ENCODE measurements at places on chromosomes 2 and 18. TPM values are rescaled to one million over a fixed set of nuclear protein-coding genes. Genes with fewer than 3 reads are reported as not detected.

DNA sequence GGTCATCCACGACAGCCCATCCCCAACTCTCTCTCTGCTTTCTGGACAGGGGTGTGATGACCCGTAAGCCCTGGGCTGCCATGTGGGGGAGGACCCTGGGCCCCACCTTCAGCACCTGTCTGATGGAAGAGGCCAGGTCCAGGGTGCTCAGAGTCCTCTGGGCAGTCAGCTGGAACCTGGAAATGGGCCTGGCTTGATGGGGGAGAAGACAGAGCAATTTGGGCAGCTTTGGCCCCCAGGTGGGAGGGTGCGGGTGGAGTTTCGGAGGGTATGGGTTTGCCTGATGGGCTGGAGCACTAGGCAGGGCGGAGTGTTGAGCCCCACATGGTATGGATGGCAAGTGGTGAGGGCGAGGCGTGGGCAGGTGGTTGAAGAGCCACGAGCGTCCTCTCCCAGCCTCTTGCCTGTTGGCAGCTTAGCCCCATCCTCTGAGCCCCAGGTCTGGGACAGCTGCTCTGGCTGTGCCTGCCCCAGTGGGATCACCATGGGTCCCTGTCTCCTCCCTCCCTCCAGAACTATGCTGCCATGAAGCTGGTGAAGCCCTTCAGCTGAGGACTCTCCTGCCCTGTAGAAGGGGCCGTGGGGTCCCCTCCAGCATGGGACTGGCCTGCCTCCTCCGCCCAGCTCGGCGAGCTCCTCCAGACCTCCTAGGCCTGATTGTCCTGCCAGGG is 232.7 kb downstream of the DYSF start:
- H3K36me3 ChIP-seq, result peaks cover 33% of the 10 kb centered on the region
- no peak for DNase-seq
- H3K27ac ChIP-seq, result no peak overlapping the region
- peaks cover 10% of the 10 kb centered on the region for H3K4me1 ChIP-seq

DNA sequence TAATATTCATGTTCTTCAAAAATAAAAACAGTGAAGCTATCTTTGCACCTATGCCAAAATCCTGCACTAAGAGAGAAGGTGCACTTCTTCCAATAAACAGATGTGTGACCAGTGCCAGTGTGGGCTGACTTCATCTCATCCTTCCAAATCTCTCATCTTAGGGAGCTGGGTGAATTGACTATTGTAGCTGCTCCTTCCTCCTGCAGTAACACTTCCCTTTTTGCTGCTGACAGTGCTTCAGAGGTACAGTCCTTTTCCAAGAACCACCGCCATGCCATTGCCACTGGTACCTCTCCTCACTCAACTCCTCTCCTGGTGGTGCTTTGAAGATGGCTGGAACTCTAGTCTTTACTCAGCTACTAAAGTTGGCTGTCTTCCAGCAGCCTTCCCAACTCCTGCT is 42.1 kb upstream of the ARHGAP25 start:
- peaks cover 37% of the 10 kb centered on the region for H3K27me3 ChIP-seq
- no peak for DNase-seq
- H3K4me1 ChIP-seq, result no peaks in the 10 kb centered on the region
- H3K36me3 ChIP-seq, result no peaks in the 10 kb centered on the region
- no peak overlapping the region for H3K27ac ChIP-seq

CGREF1 gene
- total RNA-seq, result 1.2 TPM

- H3K27me3 ChIP-seq, result no peaks in the 10 kb centered on the region
- H3K27ac ChIP-seq, result no peak overlapping the region
- H3K4me1 ChIP-seq, result peaks cover 15% of the 10 kb centered on the region
- peaks cover 35% of the 10 kb centered on the region for H3K36me3 ChIP-seq
- no peak overlapping the region for H3K4me3 ChIP-seq
- DNase-seq, result no peak
These were observed 275.8 kb upstream of the CCDC68 start for GRCh38 chr18:55235094-55235461.

ADD2 gene
- total RNA-seq, result not detected

GRCh38 chr2:149552226-149552625 is 35.3 kb downstream of the MMADHC start:
- no peak overlapping the region for H3K27ac ChIP-seq
- H3K27me3 ChIP-seq, result no peaks in the 10 kb centered on the region
- peaks cover 10% of the 10 kb centered on the region for H3K4me1 ChIP-seq
- no peak for DNase-seq
- H3K36me3 ChIP-seq, result no peaks in the 10 kb centered on the region

DNA sequence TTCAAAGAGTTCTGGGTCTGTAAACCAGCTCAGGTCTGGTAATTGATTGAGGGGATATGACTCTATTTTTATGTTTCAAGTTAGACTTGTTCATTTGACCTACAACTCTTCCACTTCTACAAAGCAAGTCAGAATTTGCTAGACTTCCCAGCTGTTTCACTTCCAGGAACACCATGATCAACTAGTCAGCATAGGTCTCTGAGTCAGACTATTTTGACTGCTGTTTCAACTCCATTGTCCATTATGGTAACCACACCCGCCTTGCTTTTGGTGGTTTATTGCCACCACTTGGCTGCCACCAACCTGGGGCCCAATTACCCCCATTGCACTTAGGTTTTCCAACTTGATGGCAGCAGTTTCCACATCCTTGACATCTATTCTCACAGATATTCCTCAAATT is 116.6 kb downstream of the LAMA3 start:
- H3K4me1 ChIP-seq, result no peaks in the 10 kb centered on the region
- no peak overlapping the region for H3K27ac ChIP-seq
- H3K36me3 ChIP-seq, result no peaks in the 10 kb centered on the region
- H3K27me3 ChIP-seq, result peaks cover 66% of the 10 kb centered on the region
- DNase-seq, result no peak

ARHGAP15 gene
- total RNA-seq, result not detected
